Nephron progenitor cell (in vitro differentiated cells): ENCODE measurements at places on chromosomes 5 and 9.

- DNase-seq: no peak
Observed at GRCh38 chr5:58412081-58412480, 47.8 kb downstream of the PLK2 start.

- peak; percentile 57 for DNase-seq
Observed at GRCh38 chr5:122775550-122776542, 966 bp downstream of the SNX2 start.

DNA sequence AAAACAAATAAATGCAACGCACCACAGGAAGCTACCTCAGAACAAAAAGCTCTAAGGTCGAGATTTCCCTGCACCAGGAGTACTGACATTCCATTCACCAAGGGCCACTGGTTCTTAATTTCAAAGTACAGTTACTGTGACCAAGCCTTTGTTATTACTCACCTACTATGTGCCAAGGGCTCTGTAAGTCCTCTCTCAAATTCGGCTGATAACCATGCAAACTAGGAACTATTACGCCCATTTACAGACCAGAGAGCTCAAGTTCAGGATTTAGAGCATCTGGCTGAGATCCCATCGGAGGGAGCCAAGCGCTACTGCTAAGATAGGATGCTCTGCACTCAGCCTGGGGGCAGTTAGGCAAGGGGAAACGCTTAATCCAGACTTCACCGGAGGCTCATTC, 5.6 kb downstream of the MYO10 start:
- no peak for DNase-seq

- DNase-seq: no peak
Observed at GRCh38 chr5:98320343-98320742, 453.1 kb upstream of the RGMB start.

GRCh38 chr9:109411069-109411761, 86.9 kb downstream of the PTPN3 start:
- DNase-seq: no peak

DNA sequence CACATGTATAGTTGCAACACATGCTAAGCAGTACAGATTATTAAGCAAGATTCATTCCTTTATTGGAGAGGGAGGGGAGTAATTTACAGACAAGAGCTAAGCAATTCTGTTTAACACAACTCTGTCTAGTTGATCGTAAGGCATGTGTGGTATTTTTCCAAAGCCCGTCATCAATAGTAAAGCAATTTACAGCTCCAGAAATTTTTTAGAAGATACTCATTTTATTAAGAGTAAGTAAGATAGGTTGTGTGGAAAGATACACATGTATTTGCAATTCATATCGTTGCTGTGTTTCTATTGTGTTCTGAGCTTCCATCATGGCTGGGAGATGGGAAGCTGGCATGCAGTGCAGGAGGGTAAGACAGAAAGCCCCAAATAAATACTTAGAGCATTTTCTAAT, 289.2 kb upstream of the TMEM161B start:
- DNase-seq: no peak

DNA sequence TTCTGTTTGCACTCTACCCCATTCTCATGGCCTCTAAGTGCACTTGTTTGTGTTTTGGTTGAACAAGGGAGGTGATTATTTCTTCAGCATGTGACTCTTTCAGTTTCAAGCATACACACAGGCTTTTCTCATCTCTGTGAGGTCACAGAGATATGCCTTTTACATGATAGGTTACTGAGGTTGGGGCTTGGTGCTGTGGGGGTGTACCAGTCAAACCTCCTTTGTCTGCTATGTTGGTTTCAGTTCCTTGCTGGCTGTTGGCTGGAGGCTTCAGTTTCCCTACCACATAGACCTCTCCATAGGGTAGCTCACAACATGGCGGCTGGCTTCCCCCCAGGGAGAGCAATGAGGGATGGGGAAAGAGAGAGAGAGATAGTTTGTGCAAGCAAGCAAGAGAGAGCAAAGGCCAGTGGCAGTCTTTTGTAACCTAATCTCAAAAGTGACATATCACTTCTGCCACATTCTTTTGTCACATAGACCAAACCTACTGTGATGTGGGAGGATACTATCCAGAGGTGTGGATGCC, 96.7 kb upstream of the SEMA6A start:
- no peak for DNase-seq

GRCh38 chr5:180596668-180597231, 5.5 kb upstream of the SCGB3A1 start:
- DNase-seq: no peak

DNA sequence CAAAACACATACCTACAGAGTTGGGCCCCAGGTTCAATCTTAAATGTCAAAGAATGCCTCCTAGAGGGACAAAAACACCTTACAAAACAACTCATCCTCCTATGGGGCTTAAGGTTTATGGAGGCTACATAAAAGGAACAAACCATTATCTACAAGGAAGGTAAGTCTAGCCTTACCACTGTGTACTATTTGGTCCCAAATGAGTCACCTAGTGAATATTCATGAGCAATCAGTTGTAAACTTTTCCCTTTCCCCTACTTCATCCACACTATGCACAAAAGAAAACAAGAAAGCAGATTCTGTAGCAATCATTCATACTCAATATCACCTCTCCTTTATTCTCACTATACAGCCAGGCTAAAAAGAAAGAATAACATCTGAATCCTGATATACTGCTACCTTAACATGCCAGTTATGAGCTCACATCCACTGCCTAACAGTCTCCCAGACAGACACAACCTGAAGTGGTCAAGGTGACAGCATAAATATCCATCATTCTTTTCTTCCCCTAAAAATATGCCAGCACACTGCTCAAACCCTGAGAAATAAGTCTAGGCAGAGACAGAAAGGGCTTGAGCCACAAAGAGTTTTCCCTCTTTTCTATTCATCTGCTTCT, 6.2 kb downstream of the OXCT1 start:
- no peak for DNase-seq

- DNase-seq: no peak
Observed at GRCh38 chr5:36689225-36689624, 82.8 kb downstream of the SLC1A3 start.

- DNase-seq: no peak
Observed at GRCh38 chr9:78014776-78015175, 16.8 kb downstream of the GNAQ start.

- no peak for DNase-seq
Observed at GRCh38 chr9:135078361-135078821, 9.1 kb upstream of the OLFM1 start.
